ENCODE measurements at places on chromosomes 6 and 20. TPM values are rescaled to one million over a fixed set of nuclear protein-coding genes. Genes with fewer than 3 reads are reported as not detected.

Gene C20orf144
- total RNA-seq = 0.20 TPM

Gene ARID1B
- 38.8 TPM for total RNA-seq

Gene HLA-DPA1
- total RNA-seq = not detected

Gene VWA7
- total RNA-seq = 9.6 TPM

GRCh38 chr6:87671555-87672029, 30.4 kb downstream of the AKIRIN2 start:
- no peaks in the 10 kb centered on the region for H3K27me3 ChIP-seq
- H3K4me3 ChIP-seq = no peak overlapping the region
- 0 out of 2 replicates have a peak, but pooled peaks cover 8% of the 10 kb centered on the region for H3K4me1 ChIP-seq
- peaks cover 10% of the 10 kb centered on the region for H3K36me3 ChIP-seq
- no peak for DNase-seq

DNA sequence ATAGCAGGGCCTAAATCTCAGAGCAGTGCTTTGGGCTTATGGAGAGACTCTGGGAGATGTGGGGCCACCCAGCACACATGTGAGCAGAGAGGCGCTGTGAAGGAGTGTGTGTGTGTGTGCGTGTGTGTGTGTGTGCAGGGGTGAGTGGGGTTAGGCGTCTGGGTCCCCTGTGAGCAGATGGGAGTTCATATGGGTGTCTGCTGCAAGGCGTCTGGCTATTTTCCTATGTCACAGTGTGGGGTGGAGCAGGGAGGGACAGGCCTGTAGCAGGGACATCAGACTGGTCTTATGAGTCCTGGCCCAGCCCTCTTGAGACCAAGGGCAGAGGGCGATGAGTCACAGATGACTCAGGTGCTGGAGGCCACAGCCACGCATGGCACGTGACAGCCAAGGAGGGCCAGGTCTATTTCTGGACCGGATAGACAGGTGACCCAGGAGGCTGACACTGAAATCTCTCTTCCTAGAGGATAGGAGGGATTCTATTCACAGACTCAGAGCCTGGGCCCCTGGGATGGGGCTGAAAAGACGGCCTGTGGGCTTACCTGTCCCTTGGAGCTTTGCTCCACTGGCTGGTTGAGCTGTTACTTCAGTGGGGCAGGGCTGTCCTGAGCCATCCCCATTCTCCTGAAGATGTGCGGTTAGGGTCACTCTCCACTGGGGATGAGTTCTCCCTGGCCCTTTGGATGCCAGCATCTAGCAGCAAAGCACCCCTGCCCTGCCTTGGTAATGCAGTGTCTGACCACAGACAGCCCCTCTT, 28.9 kb downstream of the VEGFA start:
- no peaks in the 10 kb centered on the region for H3K27me3 ChIP-seq
- H3K4me1 ChIP-seq = peaks cover 52% of the 10 kb centered on the region
- peak overlapping the region; percentile 24 for H3K4me3 ChIP-seq
- DNase-seq = peak; percentile 93

DNA sequence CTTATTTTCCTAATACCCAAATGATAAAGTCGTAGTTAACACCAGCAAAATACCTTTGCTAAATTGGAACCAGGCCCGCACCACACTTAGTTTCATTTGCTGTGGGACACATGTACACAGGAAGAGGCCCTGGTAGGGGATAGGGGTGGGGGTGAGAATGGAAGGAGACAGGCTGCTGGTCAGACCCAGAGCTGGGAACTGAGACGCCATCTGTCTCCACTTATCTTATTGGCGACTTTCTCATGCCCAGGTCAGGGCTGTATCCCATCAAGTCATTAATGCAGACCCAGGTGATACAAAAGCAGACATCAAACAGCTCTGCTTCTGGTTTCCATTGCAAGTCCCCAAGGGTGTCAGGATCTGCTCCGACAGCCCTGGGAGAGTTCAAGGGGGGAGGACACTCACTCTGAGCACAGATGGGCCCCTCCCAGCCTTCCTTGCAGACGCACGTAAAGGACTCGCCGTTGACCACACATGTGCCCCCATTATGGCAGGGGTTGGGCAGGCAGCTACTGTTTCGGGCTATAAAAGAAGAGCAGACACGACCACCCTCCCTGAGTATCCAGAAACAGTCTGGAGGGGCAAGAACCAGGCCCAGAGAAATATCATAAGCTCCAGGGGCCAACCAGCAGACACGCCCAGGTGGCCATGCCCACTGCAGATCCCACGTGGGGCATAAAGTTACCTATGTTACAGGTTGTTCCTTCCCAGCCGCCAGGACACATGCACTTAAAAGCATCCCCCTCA, 29.2 kb downstream of the JAG1 start:
- no peak overlapping the region for H3K4me3 ChIP-seq
- no peak for DNase-seq
- H3K36me3 ChIP-seq = peaks cover 33% of the 10 kb centered on the region

- no peak overlapping the region for H3K27ac ChIP-seq
- H3K36me3 ChIP-seq = no peaks in the 10 kb centered on the region
- no peaks in the 10 kb centered on the region for H3K27me3 ChIP-seq
- no peak overlapping the region for H3K4me3 ChIP-seq
- DNase-seq = no peak
- H3K4me1 ChIP-seq = no peaks in the 10 kb centered on the region
Measured at GRCh38 chr20:35444226-35444625, 6.2 kb upstream of the GDF5 start.

DNA sequence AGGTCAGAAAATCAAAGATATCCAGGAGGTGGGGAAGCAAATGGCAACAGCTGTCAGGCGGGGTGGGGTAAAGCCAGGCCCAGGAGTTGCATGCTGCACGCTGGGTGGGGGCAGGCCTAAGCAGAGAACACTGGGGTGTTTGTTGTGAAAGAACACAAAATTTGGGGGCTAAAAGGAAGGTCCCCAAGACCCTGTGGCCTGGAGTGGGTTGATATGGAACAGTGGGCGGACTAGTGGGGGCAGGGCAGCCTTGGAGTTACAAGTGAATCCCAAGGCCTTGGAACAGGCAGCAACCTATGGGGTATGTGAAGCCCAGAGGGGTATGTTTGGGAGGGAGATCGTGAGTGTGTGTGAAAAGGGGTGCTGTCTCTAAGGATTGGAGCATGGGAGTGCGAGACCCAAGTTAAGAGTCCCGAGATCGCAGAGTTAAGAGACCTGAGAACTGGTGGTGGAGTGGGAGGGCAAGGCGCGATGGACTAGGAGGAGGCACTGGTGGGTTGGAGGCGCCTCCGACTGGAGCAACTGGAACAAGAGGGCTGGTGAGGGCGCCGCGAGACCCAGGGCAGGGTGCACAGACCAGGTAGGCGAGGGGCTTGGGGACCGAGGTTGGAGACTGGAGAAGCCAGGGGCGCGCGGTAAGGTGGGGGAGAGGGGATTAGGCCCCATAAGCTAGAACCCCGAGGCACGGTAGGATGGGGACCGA, 658 bp downstream of the CUL7 start:
- H3K27me3 ChIP-seq = no peaks in the 10 kb centered on the region
- H3K4me3 ChIP-seq = peak overlapping the region; percentile 89
- peaks cover 5% of the 10 kb centered on the region for H3K4me1 ChIP-seq
- peaks cover 3% of the 10 kb centered on the region for H3K36me3 ChIP-seq
- H3K27ac ChIP-seq = peak overlapping the region; percentile 64

DNA sequence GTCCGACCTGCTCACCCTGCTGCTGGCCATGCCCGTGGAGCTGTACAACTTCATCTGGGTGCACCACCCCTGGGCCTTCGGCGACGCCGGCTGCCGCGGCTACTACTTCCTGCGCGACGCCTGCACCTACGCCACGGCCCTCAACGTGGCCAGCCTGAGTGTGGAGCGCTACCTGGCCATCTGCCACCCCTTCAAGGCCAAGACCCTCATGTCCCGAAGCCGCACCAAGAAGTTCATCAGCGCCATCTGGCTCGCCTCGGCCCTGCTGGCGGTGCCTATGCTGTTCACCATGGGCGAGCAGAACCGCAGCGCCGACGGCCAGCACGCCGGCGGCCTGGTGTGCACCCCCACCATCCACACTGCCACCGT, 885 bp downstream of the NTSR1 start:
- peak overlapping the region; percentile 53 for H3K4me3 ChIP-seq
- no peaks in the 10 kb centered on the region for H3K36me3 ChIP-seq
- DNase-seq = no peak
- H3K4me1 ChIP-seq = peaks cover 35% of the 10 kb centered on the region
- no peak overlapping the region for H3K27ac ChIP-seq

DNA sequence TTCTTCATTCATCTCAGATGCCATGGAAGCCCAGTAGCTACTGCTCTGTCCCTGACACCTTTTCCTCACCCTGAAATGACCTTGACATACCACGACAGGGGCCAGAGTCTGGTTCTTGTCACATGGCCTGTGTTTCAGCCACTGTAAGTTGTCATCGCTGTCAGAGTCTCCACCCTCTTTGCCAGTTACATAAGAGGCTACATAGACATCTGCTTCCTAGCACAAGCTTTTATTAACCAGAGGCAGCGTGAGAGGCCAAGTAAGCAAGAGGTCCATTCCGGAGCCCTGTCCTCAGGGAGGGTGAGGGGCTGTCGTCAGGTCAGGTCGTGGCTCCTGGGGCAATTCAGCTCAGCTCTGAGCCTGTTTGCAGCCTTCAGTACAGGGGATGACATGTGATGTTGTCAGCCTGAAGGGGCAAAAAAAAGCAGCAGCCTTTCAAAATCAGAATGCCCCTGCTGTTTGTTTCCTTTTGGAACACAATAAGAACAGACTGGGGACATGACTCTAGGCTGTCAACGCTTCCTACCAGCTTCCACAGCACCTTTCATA, 146.3 kb downstream of the MTFR2 start:
- H3K27ac ChIP-seq = no peak overlapping the region
- H3K27me3 ChIP-seq = no peaks in the 10 kb centered on the region
- no peaks in the 10 kb centered on the region for H3K4me1 ChIP-seq

DNA sequence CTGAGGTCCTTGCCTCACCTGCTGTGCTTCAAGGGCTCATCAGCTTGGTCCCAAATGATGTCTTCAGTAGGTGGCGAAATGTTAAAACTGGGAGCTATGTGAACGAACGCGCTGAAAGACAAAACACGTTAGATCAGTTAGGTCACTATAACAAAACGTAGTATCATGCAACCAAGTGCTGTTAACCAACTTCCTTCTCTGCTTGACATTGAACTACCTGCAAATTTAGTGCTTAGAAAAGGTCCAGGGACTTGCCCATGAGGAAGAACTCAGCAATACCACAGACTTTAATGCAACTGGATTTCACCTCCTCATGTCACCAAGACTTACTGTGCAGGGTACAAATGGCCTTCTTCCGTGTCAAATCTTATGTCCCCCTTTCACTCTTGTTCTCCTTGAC, 24.8 kb downstream of the BACH2 start:
- no peak for DNase-seq
- H3K27me3 ChIP-seq = no peaks in the 10 kb centered on the region
- no peak overlapping the region for H3K4me3 ChIP-seq
- no peak overlapping the region for H3K27ac ChIP-seq
- H3K4me1 ChIP-seq = no peaks in the 10 kb centered on the region

GRCh38 chr20:41135187-41135887, 2.0 kb upstream of the PLCG1 start:
- peaks cover 15% of the 10 kb centered on the region for H3K4me1 ChIP-seq
- no peak overlapping the region for H3K27ac ChIP-seq
- H3K27me3 ChIP-seq = no peaks in the 10 kb centered on the region
- H3K36me3 ChIP-seq = no peaks in the 10 kb centered on the region
- H3K4me3 ChIP-seq = no peak overlapping the region

DNA sequence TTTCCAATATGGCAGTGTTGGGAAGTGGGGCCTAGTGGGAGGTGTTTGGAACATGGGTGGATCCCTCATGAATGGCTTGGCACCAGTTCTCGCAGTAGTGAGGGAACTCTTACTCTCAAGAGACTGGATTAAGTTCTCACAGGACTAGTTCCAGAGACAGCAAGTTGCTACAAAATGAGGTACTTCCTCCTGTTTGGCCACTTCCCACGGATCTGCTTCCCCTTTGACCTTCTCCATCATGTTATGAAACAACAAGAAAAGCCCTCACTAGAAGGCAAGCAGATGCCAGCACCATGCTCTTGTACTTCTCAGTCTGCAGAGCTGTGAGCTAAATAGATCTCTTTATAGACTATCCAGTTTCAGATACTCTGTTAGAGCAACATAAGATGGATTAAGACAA, 3.1 kb downstream of the RSPH3 start:
- peaks cover 33% of the 10 kb centered on the region for H3K36me3 ChIP-seq
- H3K4me3 ChIP-seq = no peak overlapping the region
- H3K4me1 ChIP-seq = peaks cover 47% of the 10 kb centered on the region
- DNase-seq = no peak
- no peaks in the 10 kb centered on the region for H3K27me3 ChIP-seq

DNA sequence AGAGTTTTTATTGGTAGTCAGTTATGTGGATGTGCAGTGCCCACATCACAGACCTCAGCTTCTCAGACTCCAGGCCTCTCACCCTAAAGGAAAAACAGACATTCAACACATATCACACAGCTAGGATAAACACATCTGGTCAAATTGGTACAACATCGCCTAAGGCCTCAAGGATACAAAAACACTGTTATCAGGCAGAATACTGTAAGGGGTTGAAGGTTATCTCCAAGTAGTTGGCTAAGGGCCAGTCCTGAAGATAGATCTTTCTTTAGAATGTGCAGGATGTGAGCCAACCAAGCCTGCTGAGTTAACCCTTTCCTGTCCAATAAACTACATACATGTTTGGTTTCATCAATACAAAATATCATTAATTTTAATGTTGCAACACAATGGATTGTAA, 308.4 kb upstream of the GJE1 start:
- H3K4me3 ChIP-seq = no peak overlapping the region
- no peaks in the 10 kb centered on the region for H3K27me3 ChIP-seq
- H3K36me3 ChIP-seq = no peaks in the 10 kb centered on the region
- no peak overlapping the region for H3K27ac ChIP-seq

GRCh38 chr6:34230653-34231371, 5.9 kb upstream of the HMGA1 start:
- peak; percentile 90 for DNase-seq
- H3K36me3 ChIP-seq = no peaks in the 10 kb centered on the region
- no peak overlapping the region for H3K4me3 ChIP-seq
- peak overlapping the region; percentile 98 for H3K27ac ChIP-seq

GRCh38 chr6:67759001-67759400, 876.1 kb upstream of the ADGRB3 start:
- H3K4me3 ChIP-seq = no peak overlapping the region
- no peaks in the 10 kb centered on the region for H3K36me3 ChIP-seq
- no peaks in the 10 kb centered on the region for H3K27me3 ChIP-seq
- H3K27ac ChIP-seq = no peak overlapping the region
- no peaks in the 10 kb centered on the region for H3K4me1 ChIP-seq
- DNase-seq = no peak

- H3K4me1 ChIP-seq = peaks cover 6% of the 10 kb centered on the region
- no peaks in the 10 kb centered on the region for H3K36me3 ChIP-seq
- DNase-seq = no peak
- no peak overlapping the region for H3K27ac ChIP-seq
- H3K4me3 ChIP-seq = no peak overlapping the region
- no peaks in the 10 kb centered on the region for H3K27me3 ChIP-seq
Measured at GRCh38 chr20:23669327-23669726, 19.5 kb downstream of the CST4 start.

DNA sequence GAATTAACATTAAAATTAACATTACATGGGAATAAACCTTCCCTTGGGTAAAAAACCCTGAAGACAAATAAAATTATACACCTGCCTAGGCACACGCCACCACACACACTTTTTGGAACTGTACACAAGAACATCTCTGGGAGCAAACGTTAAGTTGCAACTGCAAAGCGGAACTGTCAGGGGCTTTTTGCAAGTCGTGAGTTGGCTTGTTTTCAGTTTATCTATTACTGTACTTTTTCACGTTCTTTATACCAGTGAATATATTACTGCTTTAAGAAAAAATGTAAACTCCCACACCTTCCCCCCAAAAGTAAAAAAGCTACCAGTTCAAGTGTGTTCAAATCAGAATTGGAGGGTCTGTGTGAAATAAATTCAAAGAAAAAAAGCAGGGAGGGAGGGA, 65.5 kb upstream of the NFATC2 start:
- DNase-seq = no peak
- H3K27me3 ChIP-seq = no peaks in the 10 kb centered on the region
- no peak overlapping the region for H3K4me3 ChIP-seq
- H3K36me3 ChIP-seq = no peaks in the 10 kb centered on the region
- no peaks in the 10 kb centered on the region for H3K4me1 ChIP-seq
